ENCODE measurements at places on chromosomes 4 and X. TPM values are rescaled to one million over a fixed set of nuclear protein-coding genes. Genes with fewer than 3 reads are reported as not detected.

Gene ANAPC10
- 21.4 TPM for total RNA-seq

Gene GCNA
- total RNA-seq, result 2.3 TPM

Gene TLL1
- total RNA-seq, result 1.4 TPM

Gene SCD5
- 35.8 TPM for total RNA-seq

Gene VAMP7
- 36.8 TPM for total RNA-seq

Gene HOPX
- 5.8 TPM for total RNA-seq

Gene BRS3
- not detected for total RNA-seq

Gene MXRA5
- not detected for total RNA-seq

Gene HEPH
- 0.20 TPM for total RNA-seq

Gene SLC10A6
- total RNA-seq, result not detected

Gene CD38
- total RNA-seq, result not detected

Gene TCEAL7
- 10.5 TPM for total RNA-seq

Gene RTL3
- total RNA-seq, result not detected

Gene PF4V1
- total RNA-seq, result not detected

Gene PRRG1
- 28.3 TPM for total RNA-seq

Gene MAGED4
- 25.3 TPM for total RNA-seq

Gene NEIL3
- 6.9 TPM for total RNA-seq

Gene TBC1D8B
- 6.6 TPM for total RNA-seq

Gene STATH
- total RNA-seq, result not detected

Gene TMEM31
- not detected for total RNA-seq

Gene EVC
- total RNA-seq, result 21.3 TPM

Gene RAB33B
- total RNA-seq, result 12.3 TPM

Gene MUC7
- total RNA-seq, result not detected

Gene PDE6B
- 1.8 TPM for total RNA-seq

Measured in endothelial cell of umbilical vein (primary cell).